ENCODE measurements at places on chromosomes 16 and 17.

GRCh38 chr16:23182679-23183542 lies at the start of gene SCNN1G:
Gene SCNN1G, plus strand, starts transcription at chr16:23182745. Its CDS starts 3,527 bp downstream, at chr16:23186272.
- no peak for DNase-seq

DNA sequence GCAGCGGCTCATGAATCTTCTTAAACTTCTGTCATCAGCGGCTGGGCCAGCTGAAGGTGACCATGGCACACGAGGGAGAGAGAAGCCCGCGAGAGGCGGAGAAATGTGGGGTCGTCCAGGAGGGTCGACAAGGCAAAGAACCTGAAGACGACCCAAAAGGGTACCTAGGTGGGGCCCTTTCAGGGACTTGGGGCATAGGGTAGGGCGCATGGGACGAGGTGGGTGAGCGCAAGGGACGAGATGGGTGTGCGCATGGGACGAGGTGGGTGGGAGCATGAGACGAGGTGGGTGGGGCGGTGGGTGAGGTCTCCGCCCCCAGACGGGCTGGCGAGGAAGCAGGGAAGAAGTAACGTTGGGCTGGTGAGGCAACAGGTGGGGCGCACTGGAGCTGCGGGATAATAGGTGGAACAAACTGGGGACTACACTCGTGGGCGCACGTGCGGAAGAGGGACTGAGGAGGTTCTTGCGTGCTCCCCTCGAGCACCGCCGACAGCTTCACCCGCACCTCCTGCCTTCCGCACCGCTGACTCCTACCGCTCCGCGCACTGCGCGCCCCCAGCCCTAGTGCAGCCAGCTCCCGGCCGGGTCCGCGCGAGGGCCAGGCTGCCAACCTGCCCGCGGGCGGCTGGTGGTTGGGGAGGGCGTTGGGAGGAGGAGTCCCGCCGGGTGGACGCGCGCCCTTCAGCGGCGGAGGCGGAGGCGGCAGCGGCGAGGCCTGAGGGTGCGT lies 23.2 kb upstream of the CRYM start:
- DNase-seq: peak; percentile 65

DNA sequence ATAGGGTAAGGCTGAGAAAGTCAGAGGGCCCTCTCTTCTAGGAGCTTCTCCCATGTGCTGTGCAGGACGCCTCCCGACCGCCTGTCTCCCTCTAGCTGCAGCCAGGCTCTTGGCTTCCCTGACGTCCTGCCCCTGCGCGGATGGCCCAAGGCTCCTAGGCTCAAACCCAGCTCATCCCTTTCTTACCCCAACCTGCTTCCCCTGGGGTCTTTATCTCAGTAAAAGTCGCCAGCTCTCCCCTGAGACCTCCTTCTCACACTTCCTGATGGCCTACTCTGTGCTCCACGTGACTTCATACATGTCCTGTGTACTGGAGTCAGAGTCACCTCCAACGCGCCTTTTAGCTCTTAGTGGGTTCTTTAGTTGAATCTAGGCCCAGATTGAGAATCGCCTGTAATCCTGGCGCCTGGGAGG lies 1.1 kb upstream of the ZNF747 start:
- DNase-seq: peak; percentile 80

- no peak for DNase-seq
These were observed 26.9 kb upstream of the SUPT4H1 start for GRCh38 chr17:58378733-58379510.

DNA sequence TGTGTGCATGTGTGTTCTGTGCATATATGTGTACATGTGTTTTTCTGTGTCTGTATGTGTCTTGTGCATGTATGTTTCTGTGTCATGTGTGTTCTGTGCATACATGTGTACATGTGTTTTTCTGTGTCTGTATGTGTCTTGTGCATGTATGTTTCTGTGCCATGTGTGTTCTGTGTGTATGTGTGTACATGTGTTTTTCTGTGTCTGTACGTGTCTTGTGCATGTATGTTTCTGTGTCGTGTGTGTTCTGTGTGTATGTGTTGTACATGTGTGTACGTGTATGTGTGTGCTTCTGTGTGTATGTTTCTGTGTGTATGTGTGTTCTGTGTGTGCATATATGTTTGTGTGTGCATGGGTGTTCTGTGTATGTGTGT lies 8.4 kb upstream of the RAB37 start:
- DNase-seq: no peak
